ENCODE measurements at places on chromosomes 5 and 9.

- no peak for DNase-seq
Measured at GRCh38 chr5:144944936-144945335, 774.3 kb downstream of the KCTD16 start.

GRCh38 chr5:105501315-105501714 is 1938.7 kb upstream of the NUDT12 start:
- DNase-seq = no peak

DNA sequence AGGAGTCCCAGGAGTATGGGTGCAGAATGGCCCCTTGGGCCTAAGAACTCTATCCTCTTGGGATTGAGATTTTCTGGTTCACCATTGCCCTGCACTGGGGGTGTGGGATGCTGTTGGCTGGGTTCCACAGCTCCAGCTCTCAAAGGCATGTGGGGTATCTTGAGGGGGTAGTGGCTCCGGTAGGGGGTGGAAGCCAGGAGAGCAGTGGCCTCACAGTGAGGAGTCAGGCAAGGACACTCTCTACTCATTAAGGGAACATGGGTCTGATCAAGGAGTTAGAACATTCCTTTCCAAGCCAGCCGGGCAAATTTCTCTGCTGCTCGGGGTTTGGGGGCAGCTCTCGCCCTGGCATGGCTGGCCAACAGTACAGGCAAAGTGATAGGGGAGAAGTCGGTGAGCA is 33.0 kb downstream of the LARP1 start:
- DNase-seq = no peak

DNA sequence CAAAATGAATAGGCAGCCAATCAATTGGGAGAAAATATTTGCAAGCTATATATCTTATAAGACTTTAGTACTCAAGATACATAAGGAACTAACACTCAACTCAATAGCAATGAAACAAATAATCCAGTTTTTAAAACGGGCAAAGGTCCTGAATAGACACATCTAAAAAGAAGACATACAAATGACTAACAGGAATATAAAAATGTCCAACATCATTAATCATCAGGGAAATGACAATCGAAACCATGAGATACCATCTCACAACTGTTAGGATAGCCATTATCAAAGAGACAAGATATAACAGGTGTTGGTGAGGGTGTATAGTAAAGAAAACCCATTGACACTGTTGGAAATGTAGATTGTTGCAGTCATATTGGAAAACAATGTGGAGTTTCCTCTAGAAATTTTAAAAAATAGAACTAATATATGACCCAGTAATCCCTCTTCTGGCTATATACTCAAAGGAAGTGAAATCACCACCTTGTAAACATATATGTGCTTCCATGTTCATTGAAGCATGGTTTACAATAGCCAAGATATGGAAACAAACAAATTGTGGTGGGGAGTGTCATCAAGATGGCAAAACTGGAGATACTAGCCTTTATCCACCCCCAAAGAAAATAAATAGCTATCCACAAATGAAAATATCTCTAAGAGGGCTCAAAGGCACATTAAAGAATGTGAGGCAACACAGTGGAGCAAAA is 13.9 kb upstream of the BTNL3 start:
- no peak for DNase-seq

DNA sequence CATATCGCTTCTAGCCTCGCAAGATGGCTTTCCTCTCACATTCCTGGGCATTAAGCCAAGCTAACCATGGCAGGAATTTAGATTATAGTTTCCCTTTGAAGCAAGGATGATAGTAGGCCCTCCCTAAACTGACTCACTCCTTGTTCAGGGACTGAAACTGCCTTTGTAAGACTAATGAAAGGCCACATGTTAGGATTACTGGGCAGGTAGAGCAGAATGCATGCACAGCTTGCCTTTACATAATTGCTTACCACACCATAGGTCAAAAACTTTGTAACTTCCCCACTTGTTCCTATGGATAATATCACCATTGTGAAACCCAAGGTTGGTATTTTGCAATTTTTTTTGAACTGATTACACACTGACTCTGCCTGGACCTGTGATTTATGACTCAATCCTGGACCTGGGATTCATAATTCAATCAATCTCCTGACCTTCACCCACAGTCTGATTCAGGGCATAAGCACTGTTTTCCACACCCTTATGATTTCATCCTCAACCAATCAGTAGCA is 41.0 kb upstream of the PRDM9 start:
- DNase-seq = no peak

DNA sequence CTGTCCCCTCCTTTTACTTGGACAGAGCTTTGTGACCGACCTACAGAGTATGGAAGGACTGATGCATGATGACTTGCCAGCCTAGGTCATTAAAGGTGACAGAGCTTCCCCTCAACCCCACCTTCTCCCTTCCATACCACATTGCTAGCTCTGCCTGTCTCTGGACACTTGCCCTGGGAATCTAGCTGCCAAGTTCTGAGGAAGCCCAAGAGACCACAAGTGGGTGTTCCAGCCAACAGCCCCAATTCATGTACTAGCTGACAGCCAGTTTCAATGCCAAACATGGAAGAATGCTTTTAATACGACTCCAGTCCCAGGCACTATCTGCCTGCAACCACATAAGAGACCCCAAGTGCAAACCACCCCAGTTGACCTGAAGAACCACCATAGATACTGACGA is 477.1 kb downstream of the SPOCK1 start:
- no peak for DNase-seq

DNA sequence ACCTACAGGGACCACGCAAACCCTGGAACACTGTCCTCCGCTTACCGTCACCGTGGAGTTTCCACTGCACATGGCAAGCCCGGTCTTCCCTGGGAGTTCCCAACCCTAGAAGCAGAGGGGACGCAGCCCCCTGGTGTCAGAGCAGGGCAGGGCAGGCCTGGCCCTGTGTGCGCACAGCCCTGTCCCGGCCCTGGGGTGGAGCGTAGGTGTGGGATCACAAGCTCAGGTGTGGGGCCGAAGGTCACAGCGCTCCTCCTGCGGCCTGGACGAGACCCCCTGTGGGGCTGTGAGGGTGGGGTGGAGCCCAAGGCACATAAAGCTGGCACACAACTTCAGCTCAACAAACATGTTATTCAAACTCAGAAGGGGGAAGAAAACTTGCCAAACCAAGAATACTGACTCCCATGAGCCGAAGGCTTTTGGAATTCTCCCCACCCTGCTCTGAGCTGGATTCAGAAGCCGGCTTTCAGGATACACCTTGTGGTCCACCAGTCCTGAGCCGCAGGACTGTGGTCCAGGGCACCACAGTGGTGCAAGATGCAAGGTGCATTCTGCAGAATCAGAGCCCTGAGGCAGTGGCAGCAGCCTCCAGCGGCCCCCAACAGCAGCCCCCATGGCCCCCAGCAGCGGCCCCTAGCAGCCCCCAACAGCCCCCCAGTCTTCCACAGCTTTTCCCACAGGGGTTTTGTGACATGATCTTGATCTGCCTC is 11.8 kb upstream of the EXOC3 start:
- DNase-seq = no peak

DNA sequence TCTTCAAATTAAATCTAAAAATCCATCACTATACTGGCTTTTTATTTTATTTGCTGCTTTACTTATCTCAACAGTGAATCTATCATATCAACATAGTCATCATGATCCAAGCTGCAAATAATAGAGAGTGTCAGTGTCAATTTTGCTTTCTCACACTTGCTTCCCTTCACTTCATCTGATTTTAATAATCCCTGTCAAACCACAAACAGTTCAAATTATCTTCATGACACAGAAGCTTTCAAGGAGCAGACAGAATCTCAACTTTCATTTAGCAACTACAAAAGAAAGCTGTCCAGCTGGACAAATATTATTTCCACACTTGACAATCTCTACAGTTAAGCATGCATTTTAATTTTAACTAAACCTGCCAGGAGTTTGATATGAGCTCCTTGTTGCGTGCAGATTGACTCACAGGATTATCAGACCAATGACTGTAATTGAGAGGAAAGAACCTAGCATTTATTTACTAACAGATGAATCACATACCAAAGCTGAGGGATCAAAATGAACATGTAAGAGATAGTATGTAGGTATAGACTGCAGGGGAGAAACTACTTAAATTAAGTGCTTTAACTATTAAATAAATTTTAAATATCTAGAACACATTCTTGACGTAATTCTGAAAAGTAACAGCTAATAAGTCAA is 56.0 kb downstream of the KIAA0825 start:
- DNase-seq = no peak

GRCh38 chr5:135553688-135554462 is 18.1 kb upstream of the NEUROG1 start:
- DNase-seq = no peak

DNA sequence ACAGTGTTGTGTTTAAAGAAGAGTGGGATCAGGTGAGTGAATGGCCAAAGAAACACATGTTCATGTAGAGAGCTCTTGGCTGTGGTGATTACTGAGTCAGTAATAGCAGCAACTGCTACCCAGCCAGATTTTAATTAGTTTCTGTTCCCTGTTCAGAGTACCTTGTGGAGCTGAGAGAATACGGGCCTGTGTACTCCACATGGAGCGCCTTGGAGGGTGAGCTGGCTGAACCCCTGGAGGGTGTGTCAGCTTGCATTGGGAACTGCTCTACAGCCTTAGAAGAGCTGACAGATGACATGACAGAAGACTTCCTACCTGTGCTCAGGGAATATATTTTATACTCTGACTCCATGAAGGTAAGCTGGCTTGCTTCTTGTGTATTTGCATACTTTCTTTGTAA is 52.3 kb downstream of the SLC46A2 start:
- no peak for DNase-seq
